ENCODE measurements at places on chromosomes 16 and 17.

GRCh38 chr16:75764154-75764768 is 38.0 kb upstream of the CPHXL start:
- peak; percentile 27 for DNase-seq

DNA sequence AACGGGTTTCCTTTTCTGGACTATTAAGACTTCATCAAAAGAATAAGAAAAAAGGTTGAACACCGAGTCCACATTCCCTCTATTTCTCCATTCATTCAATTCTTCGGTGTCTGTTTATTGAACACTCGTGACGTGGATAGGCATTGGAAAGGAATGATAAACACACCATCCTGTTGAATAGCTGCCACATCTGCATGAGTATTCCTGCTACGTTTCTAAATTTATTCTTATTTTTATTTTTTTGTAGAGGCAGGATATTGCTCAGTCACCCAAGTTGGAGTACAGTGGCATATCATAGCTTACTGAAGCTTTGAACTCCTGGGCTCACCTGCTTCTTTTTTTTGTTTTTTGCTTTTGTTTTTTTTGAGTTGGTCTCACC is 80.8 kb upstream of the CIBAR2 start:
- no peak for DNase-seq

GRCh38 chr17:28405632-28406472 is at the start of gene SLC46A1:
Gene SLC46A1, minus strand, starts transcription at chr17:28406212. Its CDS starts 98 bp downstream, at chr17:28406114.
- peak; percentile 42 for DNase-seq

DNA sequence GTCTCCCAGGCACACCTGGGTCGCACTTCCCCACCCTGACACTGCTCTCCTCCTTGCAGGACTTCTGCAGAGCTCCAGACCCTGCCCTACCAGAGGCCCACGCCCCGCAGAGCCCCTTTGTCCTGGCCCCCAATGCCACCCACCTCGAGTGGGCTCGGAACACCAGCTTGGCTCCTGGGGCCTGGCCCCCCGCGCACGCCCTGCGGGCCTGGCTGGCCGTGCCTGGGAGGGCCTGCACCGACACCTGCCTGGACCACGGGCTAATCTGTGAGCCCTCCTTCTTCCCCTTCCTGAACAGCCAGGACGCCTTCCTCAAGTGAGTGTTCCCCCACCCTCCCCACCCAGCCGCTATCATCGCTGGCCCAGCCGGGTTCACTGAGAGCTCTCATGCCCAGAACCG is 79.6 kb downstream of the MGAT5B start:
- no peak for DNase-seq

GRCh38 chr17:78133971-78134898 is 3.7 kb downstream of the TMC8 start:
- no peak for DNase-seq

DNA sequence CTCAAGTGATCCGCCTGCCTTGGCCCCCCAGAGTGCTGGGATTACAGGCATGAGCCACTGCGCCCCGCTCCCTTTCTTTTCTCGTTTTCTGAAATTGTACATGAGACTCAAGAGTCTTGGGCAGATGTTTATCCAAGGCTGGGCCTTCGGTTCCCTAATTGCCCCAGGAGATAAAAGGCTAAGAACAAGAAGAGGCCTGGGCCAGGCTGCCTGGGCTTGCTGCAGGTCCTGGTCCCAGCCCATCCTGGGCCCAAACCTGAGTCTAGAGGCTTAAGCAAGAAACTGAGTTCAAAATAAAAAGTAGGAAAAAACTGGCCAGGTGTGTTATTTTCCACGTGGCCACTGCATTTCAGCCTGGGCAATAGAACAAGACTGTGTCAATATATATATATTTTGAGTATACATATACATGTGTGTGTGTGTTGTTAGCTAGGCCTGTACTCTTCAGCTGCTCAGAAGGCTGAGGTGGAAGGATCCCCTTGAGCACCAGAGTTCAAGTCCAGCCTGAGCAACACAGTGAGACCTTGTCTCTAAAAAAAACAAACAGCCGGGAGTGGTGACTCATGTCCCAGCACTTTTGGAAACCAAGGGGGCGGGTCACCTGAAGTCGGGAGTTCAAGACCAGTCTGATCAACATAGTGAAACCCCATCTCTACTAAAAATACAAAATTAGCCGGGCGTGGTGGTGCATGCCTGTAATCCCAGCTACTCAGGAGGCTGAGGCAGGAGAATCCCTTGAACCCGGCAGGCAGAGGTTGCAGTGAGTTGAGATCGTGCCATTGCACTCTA is 6.8 kb upstream of the CLUH start:
- DNase-seq, result no peak

GRCh38 chr17:48134912-48135480 is 27.4 kb downstream of the SNX11 start:
- no peak for DNase-seq

DNA sequence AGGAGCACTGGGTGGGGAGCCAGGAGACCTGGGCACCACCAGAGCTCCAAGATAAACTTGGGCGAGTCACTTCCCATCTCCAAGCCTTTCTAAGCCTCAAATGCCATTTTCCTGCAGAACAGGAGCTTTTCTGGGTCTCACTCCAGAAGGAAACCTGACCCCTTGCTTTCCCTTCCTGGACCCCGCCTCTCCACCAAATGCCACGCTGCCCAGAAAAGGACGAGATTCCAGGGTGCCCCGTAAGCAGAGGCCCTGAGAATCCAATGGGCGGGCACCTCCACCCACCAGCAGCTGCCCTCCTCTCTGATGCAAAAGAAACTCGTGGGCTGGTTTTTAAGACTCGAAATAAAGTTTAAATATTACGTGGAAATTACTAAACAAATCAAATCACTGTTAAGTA is 31.3 kb downstream of the ZNF423 start:
- no peak for DNase-seq

- DNase-seq, result no peak
These were observed 95.4 kb upstream of the TNRC6C start for GRCh38 chr17:77862890-77863813.

All from C1 segment of cervical spinal cord (tissue), 14 donors.